Activated CD8-positive, alpha-beta T cell treated with anti-CD3 and anti-CD28 coated beads, Interleukin-2, amount 10 ng/mL, durations not matched to agents 7 days and 5 days (primary cell): ENCODE measurements at places on chromosomes 11 and 22. TPM values are rescaled to one million over a fixed set of nuclear protein-coding genes. Genes with fewer than 3 reads are reported as not detected.

DNA sequence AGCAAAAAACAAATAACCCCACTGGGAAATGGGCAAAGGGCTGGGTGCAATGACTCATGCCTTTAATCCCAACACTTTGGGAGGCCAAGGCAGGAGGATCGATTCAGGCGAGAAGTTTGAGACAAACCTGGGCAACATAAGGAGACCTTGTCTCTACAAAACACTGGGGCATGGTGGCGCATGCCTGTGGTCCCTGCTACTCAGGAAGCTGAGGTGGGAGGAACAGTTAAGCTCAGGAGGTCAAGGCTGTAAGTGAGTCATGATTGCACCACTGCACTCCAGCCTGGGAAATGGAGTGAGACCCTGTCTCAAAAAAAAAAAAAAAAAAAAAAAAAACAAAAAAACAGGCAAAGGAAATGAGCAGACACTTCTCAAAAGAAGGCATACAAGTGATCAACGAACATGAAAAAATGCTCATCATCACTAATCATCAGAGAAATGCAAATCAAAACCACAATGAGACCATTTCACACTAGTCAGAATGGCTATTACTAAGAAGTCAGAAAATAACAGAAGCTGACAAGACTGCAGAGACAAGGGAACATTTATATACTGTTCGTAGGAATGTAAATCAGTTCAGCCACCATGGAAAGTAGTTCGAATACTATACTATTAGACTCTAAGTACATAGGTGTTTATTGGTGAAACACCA, 48.2 kb upstream of the SMCO4 start:
- peaks cover 7% of the 10 kb centered on the region for H3K27me3 ChIP-seq
- H3K27ac ChIP-seq = no peak overlapping the region
- H3K4me3 ChIP-seq = no peak overlapping the region
- no peaks in the 10 kb centered on the region for H3K36me3 ChIP-seq

- H3K36me3 ChIP-seq = no peaks in the 10 kb centered on the region
- no peak overlapping the region for H3K4me3 ChIP-seq
- no peak overlapping the region for H3K27ac ChIP-seq
- H3K4me1 ChIP-seq = no peaks in the 10 kb centered on the region
- no peak for DNase-seq
- H3K27me3 ChIP-seq = no peaks in the 10 kb centered on the region
Measured at GRCh38 chr22:19798003-19798665, 37.6 kb downstream of the TBX1 start.

DNA sequence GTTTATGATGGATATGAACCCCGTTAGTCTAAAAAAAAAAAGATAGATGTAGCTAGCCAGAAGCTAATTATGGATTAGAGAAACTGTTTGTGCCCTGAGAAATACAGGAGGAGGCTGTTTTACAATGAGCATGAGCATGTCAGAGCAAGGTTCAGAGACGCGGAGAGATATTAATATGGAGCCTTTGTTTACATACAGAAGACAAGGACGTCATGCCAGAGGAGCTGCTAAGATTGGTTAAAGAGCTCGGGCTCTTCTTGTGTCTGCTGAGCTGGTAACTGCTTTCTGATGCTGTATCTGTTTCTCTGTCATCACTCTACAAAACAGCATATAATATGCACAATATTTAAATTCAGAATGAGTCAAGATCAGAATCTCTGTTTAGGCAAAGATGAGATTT, 24.9 kb upstream of the CCDC89 start:
- no peaks in the 10 kb centered on the region for H3K27me3 ChIP-seq
- H3K4me1 ChIP-seq = no peaks in the 10 kb centered on the region
- no peak for DNase-seq
- H3K4me3 ChIP-seq = no peak overlapping the region
- H3K27ac ChIP-seq = no peak overlapping the region
- peaks cover 5% of the 10 kb centered on the region for H3K36me3 ChIP-seq

GRCh38 chr11:2247496-2247895, 22.9 kb downstream of the ASCL2 start:
- DNase-seq = no peak
- peaks cover 23% of the 10 kb centered on the region for H3K27me3 ChIP-seq
- H3K4me1 ChIP-seq = no peaks in the 10 kb centered on the region

- H3K4me1 ChIP-seq = peaks cover 7% of the 10 kb centered on the region
- no peak for DNase-seq
- H3K27ac ChIP-seq = no peak overlapping the region
- H3K36me3 ChIP-seq = no peaks in the 10 kb centered on the region
- H3K4me3 ChIP-seq = no peak overlapping the region
Measured at GRCh38 chr11:1150116-1150515, 7.6 kb upstream of the MUC5AC start.

DNA sequence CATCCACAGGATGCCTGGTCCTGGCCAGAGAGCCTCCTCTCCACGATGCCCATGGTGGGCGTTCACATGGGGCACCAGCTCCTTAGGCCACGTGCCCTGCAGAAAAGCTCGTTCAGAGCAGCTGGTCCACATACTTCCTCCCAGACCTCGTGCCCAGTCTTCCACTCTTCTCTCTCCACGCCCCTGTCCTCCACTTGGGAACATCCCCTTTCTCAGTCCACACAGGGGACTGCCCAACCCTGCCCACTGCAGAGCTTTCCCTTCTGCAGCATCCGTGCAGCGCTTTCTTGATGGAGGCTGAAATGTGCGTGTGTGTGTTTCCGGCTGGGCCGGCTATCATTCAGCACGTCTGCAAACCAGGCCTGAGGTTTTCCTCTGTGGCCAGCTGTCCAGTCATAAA, 11.3 kb downstream of the TPCN2 start:
- H3K27ac ChIP-seq = no peak overlapping the region
- peaks cover 2% of the 10 kb centered on the region for H3K36me3 ChIP-seq
- H3K4me1 ChIP-seq = peaks cover 8% of the 10 kb centered on the region
- DNase-seq = no peak

GRCh38 chr11:13114566-13115379, 105.7 kb downstream of the RASSF10 start:
- no peaks in the 10 kb centered on the region for H3K4me1 ChIP-seq
- H3K27ac ChIP-seq = no peak overlapping the region
- peaks cover 12% of the 10 kb centered on the region for H3K27me3 ChIP-seq
- H3K36me3 ChIP-seq = no peaks in the 10 kb centered on the region
- DNase-seq = no peak

DNA sequence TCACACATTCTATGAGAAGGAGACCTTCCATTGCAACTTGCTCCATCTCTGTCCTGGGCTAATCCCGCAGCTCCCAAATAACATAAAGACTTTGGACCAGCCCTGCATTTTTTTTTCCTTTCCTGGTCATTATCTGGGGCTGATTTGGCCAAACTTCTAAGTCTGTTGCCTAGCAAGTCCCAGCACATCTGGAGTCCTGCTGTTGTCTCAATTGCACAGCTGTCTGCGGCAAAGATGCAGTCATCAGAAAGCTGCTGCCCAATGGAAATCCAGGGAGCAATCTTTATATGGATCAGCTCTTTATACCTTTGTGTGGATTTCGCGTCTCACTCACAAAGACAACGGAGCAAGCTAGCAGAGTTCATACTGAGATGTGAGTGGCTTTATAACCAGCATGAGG, 105.9 kb downstream of the NXPE2 start:
- no peaks in the 10 kb centered on the region for H3K36me3 ChIP-seq
- H3K4me3 ChIP-seq = no peak overlapping the region
- no peak for DNase-seq
- no peak overlapping the region for H3K27ac ChIP-seq
- H3K27me3 ChIP-seq = no peaks in the 10 kb centered on the region

DNA sequence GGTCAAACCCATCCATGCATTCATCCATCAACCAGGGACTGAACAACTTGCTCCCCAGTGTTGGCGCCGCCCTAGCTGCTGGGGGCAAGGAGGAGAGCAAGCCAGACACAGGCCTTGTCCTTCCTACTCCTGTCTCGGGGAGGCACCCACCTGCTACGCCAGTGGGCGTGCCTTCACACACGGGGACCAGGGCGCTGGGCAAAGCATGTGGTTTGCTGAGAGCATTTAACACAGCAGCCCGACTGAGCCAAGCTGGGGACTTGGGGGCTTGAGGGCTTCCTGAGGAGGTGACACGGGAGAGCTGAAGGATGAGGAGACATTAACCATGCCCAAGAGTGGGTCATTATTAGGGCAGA, 30.6 kb downstream of the CACNA1I start:
- peaks cover 35% of the 10 kb centered on the region for H3K4me1 ChIP-seq
- no peak for DNase-seq
- no peak overlapping the region for H3K4me3 ChIP-seq
- peaks cover 34% of the 10 kb centered on the region for H3K27me3 ChIP-seq
- H3K36me3 ChIP-seq = peaks cover 12% of the 10 kb centered on the region

GRCh38 chr11:2551131-2551530, 106.3 kb downstream of the KCNQ1 start:
- no peaks in the 10 kb centered on the region for H3K4me1 ChIP-seq
- no peak overlapping the region for H3K4me3 ChIP-seq
- no peaks in the 10 kb centered on the region for H3K27me3 ChIP-seq
- no peaks in the 10 kb centered on the region for H3K36me3 ChIP-seq

Gene CTSW
- 413 TPM for total RNA-seq

Gene TYR
- not detected for total RNA-seq
